CD4-positive, alpha-beta T cell treated with Interleukin-6 at 100 ng/mL for 8 hours (primary cell): ENCODE measurements at places on chromosomes 11 and 22.

GRCh38 chr11:78289552-78290292, 101.0 kb downstream of the USP35 start:
- no peak for DNase-seq

DNA sequence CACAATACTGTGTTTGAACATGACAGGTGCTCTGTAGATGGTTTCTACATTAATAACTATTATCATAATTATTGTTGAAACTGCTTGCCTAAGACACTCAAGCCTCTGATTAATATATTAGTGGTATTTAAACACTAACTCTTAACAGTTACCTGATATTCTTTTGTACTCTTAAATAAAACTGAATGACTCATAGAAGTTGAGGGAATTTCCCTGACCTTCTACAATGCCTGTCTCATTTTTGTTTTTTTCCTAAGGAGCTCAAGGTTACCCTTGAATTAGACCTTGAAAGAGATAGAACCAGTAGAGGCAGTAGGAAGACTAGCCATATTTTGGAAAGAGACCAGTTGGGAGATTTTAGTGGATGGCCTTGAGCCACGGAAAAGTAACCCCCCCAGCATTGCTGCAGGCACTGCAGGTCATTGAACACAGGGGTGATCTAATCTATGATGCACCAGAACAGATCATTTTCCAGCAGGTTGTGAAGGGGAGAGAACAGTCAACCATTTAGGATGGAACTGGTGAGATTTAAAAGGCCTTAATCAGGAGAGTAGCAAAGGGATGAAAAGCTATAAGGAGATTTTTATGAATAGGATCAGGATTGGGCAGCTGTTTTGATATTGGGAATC, 148.3 kb downstream of the PGR start:
- DNase-seq = no peak

GRCh38 chr22:42700901-42701300, 19.8 kb downstream of the A4GALT start:
- no peak for DNase-seq

DNA sequence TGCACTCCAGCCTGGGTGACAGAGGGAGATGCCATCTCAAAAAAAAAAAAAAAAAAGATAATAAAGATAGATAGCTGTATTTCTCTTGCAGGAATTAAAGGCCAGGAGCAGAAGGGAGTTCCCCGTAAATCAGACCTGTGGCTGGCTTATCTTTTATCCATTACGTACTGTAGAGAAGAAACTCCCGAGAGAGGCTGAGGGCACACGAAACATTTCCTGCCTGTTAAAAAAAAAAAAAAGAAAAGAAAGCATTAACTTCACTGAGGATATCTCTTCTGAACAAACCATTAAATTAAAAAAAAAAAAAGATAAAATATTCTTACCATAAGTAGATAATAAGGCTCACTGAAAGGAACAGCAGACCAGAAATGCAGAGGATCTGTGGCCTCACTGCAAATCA, 22.5 kb downstream of the P4HA3 start:
- no peak for DNase-seq

DNA sequence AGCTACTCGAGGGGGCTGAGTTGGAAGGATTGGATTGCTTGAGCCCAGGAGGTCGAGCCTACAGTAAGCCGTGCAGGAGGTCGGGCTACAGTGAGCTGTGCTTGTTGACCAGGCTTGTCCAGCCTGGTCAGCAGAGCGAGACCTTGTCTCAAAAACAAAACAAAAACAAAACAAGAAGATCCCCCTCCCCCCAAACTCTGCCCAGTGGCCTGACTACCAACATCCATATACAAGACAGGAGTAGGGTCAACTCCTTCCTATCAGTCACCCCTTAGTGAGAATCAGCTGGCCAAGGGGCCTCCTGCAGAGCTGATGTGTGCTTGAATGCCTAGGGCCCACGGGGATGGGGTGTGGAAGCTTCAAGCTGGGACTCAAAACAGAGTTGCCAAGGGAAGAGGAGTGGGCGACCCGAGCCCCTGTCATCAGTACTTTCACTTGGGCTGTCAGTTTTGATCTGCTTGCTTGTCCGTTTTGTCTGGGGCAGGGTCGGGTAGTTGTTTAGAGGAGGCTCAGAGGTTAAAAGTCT, 942 bp upstream of the TSPAN18 start:
- DNase-seq = no peak

DNA sequence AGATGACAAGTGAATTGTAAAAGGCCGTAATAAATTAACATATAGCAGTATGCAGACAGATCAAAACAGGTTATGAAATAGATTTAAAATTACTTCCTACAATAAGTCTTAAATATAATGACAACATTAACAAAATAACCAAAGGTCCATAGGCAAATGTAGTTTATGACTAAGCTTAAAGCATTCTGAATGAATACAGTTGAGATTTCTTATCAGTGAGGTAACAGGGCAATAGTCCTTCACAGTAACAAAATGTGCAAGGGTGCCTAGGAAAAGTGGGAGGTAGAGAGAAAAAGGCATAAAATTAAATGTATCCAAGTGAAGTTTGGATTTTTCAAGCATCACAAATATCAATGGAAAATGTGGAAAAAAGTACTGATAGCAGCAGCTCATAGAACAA, 20.9 kb upstream of the P4HA3 start:
- DNase-seq = no peak

- DNase-seq = no peak
Observed at GRCh38 chr11:32953700-32954099, 61.1 kb downstream of the QSER1 start.

GRCh38 chr11:93525601-93526345, 17.4 kb downstream of the SMCO4 start:
- no peak for DNase-seq

GRCh38 chr11:21582791-21583190, 610.1 kb upstream of the ANO5 start:
- DNase-seq = no peak

DNA sequence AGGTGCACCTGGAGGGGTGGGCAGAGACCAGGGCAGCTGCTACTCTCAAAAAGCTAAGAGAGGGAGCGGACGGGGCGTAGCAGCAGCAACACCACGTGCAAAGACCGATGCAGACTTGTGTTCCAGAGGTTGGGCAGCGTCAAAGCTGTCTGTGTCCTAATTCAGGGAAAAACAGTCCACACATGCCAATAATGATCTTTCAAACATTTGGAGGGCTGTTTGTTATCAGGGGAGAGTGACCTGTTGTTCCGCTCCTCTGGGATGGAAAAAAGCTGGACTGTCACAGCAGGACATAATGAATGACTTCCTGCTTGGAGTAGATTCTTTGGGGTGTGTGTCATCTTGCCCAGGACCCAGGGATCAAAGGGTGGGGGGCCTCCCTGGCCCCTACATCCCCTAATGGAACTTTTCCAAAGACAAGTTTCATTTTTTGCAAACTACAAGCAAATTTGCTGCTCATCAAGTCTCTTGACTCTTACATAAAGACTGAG, 6.2 kb upstream of the FBLN1 start:
- DNase-seq = no peak

GRCh38 chr11:4916581-4916980, 2.6 kb downstream of the OR51G2 start:
- no peak for DNase-seq

- no peak for DNase-seq
Observed at GRCh38 chr11:120039039-120039438, 98.9 kb downstream of the TRIM29 start.

DNA sequence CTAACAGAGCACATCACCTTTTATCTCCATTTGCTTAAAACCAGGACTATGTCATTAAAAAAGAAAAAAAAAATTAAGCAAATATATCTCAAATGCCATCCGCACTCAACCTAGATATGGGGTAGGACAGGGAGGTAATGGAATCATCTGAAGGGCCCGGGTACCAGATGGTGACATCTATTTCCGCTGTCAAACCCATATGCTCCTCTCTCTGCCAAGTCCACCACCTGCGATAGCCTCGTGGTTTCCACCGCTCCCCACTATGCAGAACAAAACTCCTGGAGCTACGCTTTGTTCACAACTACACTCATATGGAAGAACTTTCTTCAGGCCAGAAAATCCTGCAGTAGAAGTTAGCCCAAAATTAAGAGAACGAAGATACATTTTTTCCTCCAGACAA, 31.4 kb downstream of the FEZ1 start:
- DNase-seq = no peak

DNA sequence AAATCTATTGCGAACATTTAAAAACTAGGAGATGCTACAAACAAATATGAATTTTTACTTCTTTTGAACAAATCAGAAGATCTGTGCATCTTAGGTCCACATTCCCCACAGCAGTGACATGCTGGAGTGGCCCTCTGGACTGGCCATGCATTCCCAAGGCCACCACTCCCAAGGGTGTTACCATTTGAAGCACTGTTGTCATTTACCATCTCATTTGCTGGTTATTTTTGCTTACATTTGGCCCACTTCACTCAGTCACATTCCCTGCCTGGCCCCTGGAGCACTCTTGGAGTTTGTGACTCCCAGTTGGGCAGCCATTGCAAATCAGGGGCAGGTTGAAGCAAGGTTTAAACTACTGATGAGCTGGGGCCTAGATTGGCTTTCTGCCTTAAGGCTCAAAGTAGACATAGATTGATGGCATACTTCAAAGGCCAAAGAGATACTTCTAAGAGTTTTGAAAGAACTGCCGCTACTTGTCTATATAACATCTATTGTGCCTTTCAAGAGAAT, 8.5 kb upstream of the ZNRF3 start:
- no peak for DNase-seq

GRCh38 chr11:117535201-117535849, 207.7 kb downstream of the CEP164 start:
- no peak for DNase-seq

- no peak for DNase-seq
Observed at GRCh38 chr11:114876234-114876633, 197.9 kb downstream of the NXPE2 start.

DNA sequence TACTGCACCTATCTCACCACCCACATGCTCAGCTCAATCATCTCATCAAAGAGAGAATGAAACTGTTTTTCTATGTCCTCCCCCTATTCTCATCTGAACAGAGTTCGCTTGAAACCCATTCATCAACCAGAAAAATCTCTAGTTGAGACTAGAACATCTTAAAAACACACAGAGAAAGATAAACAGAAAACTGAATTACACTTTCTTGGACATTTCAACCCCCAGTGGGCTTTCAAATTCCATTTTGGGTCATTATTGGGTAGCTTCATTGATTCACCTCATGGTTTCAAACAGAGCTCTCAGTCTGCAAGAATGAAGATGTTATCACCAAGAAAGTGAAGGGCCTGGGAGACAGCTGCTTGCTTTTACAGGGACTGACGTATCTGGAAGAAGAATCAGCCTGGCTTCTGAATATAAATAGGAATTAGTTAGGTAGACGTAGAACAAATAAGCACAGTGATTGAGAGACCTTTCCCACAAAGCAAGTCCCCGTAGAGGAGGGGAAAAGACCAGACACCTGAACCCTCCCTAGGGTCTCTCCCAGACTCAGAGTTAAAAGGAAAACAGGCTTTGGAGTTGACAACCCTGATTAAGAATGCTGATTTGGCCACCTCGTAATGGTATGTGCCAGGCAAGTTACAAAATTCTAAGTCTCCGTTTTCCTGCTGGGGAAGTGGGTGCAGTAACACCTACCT, 155.7 kb downstream of the BBOX1 start:
- DNase-seq = no peak

DNA sequence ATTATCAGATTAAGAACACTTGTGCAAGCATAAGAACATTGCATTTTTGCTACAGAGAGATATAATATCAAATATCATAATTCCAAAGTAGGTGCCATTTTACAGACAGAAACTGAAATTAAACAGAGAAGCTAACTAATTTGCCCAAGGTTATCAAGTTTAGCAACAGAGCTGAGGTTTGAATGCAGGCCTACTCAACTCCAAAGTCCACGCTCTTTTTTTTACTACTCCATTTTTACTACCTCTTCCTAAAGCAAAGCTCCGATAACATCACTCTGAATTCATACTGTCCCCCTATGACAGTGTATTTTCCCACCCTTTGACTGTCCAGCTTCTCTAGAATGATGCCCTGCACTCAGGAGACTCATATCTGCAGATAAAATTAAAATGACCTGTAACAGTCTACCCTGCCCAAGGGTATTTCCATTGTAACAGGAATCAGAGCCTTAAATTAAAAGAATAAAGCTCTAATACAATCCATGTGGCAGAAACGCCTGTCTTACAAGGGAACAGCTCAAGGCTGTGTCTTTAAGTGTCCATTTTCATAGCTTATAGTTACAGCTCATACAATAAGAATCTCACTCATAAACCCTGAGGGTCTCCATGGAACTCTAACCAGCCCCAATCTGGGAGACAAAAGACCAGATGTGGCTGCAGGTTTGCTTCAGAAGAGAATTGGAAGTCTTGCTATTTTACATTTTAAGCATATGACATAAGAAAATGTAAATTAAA, 36.8 kb downstream of the ALG9 start:
- no peak for DNase-seq

GRCh38 chr11:1939006-1939625, 8.0 kb upstream of the MRPL23 start:
- no peak for DNase-seq

DNA sequence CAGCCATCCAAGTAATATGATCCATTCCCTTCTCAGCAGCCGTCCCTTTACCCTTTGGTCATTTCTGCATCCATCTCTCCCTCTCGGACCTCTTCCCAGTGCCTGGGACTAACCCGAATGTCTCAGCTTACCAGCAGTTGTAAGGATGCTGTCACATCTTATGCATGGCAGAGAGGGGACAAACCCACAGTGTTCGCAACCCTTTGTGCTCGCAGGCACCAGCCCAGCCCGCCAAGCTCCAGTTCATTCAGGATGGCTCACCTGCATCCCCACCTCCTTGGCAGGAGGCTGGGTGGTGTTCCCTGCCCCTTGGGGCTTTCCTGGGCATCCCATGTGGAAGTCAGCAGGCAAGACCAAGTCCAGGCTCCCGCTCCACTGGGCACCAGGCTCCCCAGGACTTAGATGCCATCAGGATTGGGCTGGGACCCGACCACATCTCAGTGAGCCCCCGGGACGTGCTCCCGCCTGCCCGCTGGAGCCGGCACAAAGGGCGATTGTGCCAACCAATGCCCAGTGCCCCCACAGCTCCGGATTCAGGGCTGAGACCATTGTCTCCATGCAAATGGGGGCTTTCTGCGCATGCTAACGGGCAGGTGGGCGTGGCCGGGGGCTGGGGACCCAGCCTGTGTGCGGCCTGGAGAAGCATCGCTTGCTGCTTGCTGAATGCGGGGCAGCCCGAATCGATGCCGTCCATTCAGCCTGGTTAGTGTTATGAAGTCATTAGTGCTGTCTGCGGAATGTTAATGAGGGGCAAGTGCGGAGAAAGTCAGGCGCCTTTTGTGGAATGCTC, 108.6 kb downstream of the KCNQ1OT1 start:
- DNase-seq = no peak

GRCh38 chr11:133705074-133705648, 140.2 kb downstream of the SPATA19 start:
- no peak for DNase-seq
